AG04450 (cell line): ENCODE measurements at places on chromosomes 11 and 22. TPM values are rescaled to one million over a fixed set of nuclear protein-coding genes. Genes with fewer than 3 reads are reported as not detected.

DNA sequence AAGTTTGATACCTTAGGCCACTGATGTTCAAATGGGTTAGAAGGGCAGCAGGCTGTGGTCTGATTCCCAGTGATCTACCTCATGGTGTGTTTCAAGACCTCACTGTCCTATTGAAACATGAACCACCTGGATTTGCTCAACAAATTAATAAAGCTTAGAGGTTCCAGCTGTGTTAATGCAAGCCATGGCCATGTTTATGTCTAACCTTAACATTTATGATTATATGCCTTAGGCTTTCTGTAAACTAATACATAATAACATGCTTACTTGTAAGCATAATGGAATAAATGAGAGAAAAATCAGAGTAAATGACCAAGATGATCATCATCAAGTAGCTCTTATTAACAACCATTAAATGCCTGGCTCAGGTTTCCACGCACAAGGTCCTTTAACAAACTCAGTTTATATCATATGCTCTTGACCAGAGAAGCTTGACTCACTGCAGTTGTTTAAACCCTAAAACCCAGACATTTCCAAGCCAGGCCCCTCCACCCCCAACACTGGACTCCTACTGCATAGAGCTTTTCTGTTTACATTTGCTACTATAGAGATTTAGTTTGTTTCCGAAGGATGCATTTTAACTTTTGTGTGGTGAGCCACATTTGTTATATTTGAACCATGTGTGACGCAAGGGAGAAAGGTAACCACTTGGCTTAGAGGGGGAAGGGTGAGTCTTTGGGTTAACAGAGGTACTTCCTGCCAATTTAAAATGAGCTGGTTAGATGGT is 43.7 kb downstream of the KREMEN1 start:
- DNase-seq, result peak; percentile 83

DNA sequence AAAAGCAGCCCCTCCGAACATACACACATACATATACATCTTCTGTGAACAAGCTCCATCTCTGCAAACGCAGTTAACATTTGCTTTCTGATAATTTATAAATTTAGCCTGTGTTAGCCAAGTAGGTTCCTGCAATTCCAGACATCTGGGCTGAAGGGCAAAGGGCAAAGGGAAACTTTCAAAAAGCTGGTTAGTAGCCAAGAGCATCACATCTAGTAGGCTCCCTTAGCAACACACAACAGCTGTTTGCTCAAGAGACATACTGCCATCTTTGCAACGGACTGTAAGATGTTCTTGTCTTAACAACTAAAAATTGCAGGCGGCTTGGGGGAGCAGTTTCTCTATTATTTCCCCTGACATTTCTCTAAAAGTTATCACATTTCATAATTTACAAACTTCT is 134.9 kb downstream of the RBFOX2 start:
- DNase-seq, result no peak

GRCh38 chr11:96196181-96196662 is 146.8 kb downstream of the MAML2 start:
- DNase-seq, result no peak

Gene TRIM29
- polyA plus RNA-seq, result 0.07 TPM in 1 of 2 replicates, not detected in the other

DNA sequence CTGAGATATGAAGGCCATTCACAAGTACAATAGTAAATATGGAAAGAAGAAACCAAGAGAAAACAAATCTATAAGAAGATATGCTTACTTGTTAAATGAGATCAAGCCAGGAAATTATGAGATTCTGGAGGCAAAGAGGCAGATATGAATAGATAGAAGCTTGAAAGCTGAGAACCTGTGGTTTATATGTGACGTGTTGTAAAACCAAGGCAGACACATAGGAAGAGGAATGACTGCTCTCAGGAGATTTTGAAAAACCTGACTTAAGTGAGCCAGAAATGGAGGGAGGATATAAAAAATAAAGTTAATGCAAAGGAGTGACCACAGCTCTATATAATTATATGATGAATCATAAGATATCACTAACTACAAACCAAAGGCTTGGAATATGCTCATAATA is 1160.5 kb upstream of the CNTN5 start:
- DNase-seq, result no peak

DNA sequence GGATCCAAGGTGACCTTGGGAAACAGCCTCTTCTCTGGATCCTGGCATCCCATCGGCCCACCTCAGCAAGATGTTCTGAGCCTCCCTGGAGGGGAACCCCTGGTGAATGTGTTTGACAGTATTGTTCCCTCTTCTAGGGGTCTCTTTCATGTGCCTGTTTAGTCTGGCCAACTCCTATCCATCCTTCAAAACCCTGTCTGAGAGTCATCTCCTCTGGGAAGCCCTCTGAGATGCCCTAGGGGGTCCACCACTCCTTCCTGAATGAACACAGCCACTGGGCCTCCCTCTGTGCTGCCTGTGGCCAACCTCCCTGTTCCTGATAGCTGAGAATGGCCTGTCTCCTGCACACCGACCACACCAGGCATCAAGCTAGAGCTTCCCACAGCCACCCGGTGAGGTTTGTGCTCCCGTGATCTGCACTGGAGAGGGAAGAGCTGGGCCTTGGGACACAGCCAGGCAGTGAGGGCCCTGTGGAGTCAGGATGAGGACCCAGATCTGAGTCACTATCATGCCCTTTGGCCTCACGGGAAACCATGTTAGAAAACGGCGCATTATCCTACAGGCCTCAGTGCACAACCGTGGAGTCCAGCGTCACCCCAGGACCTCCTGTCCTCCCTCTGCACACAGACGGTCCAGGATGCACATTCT is 8.8 kb downstream of the WNT7B start:
- DNase-seq, result no peak

Gene TREH
- polyA plus RNA-seq, result not detected in 2 replicates

DNA sequence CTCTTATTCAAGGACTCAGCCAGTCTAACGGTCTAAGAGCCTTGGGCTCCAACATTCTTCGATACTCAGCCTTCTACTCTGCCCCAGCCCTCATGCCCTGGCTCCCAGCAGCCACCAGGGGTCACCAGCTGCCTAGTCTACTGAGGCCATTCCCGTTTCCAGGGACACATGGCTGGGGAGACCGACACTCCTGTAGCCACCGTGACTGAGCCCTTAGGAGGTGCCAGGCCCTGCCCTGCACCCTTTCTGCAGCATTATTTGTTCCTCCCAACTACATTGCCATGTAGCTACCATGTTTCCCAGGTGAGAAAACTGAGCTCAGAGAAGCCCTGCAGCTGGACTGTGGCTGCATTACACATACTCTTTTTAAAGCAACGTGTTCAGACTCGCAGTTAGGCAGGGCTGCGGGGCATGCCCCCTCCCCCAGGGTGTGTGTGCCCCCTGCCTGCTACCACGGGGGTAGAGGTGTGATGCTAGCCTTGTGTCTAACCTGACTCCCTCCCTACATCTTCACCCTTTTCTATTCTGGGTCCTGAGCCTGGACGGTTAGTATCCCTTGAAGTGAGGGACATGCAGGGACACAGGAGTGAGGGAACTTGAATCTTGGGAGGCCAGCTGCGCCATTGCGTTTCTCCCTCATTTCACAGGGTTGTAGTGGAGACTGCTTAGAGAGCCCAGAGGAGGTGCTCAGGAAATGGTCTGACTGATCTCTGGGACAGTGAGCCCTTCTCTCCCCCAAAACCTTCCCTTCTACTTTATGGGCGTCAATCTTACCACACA is 17.5 kb downstream of the ATG16L2 start:
- no peak for DNase-seq

Gene PTDSS2
- polyA plus RNA-seq, result 15.8 and 19.7 TPM in 2 replicates

DNA sequence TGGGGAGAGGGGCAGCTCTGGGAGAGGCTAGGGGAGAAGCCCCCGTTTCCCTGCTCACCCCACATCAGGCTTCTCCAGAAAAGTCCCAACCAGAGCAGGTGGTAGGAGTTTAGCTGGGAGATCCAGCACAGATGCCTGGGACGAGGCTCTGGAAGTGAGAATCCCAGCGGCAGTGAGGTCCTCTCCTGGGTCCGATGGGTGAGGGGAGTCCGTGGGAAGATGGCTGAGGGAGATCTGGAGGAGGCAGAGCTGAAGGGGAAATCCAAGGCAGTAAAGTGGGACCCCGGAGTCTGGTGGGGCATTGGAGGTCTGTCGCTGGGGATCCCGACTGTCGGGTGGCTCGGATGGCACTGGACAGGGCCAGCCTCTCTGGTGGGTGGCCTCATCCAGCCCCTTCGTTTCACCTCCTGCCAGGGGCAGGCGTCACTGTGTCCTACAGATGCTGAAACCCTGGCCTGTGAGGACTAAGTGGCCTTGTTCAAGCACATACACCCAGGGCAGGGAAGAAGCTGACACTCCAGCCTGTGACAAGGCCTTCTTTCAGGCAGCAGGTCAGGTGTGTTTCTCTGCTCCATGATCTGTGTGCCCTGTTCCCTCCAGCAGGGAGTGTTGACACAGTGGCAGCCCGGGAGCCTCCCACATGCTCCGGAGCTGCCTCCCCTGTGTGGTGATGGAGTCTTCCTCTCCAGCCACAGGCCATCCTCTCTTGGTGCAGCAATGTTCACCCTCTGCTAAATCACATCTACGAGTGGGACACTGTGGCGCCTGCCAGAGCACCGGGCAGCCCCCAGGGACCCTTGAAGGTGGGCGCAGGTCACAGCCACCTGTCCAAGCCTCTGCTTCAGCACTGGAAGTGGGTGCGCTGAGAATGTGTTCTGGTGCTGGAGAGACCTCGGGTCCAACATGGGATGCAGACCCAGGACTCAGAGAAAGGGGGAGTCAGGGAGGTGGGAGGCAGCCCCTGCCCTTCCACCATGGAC is 850.8 kb downstream of the BRD1 start:
- no peak for DNase-seq

GRCh38 chr22:23113847-23114720 is 27.7 kb downstream of the RSPH14 start:
- DNase-seq, result no peak

- no peak for DNase-seq
Observed at GRCh38 chr11:11400635-11401232, 47.7 kb upstream of the CSNK2A3 start.

- no peak for DNase-seq
Observed at GRCh38 chr11:1402355-1403077, 12.8 kb downstream of the BRSK2 start.

Gene OPCML
- polyA plus RNA-seq, result 1.1 and 1.7 TPM in 2 replicates

DNA sequence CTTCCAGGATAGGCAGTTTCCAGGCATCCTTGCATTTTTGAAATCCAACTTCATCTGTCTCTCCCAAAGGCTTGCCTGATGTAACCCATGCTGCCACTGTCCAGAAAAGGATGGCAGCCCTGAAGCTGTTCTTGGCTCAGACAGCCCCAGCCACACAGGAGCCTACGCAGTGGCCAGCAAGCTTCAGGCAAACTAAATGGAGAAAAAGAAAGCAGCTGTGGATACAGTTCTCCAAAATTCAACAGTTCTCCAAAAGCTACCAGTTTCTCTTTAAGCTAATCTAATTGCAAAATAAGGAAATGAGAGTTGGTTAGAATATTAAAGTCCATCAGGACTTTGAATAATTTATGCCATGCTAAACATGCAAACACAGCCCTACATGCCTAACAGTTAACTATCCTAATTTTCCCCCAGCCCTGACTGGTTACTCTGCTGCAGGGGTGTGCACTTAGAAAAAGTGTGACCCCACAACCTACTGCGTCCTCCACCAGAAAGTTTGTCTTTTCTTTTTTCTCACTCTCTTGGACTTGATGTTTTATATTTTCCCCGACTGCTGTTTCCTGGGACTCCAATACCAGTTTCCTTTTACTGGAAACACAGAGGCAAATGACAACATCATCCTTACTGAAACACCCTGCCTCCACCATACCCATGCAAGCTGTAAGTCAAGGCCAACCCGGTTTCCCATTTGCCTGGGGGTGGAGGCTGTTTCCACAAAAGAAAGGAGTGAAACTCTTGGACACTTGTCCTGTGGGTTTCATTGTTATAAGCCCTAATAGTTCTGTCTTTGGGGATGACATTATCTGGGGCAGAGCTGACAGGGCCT is 69.1 kb upstream of the OR5AN1 start:
- DNase-seq, result no peak

DNA sequence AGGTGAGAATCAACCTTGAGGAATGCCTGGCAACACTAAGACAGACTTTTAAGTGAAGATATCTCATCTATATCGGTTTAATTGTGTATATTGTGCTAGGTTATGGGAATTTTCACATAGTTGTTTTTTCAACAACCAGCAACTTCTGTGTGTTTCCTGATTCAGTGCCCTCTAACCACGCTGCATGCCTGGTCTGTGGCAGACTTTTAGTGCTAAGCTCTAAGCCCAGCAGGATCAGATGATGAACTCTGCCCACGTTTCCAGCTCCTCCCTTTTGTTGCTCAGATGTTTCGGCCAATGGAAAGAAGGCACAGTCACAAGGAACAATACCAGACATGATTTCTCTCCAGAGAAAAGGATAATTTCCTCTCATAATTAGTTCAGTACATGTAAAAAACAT is 1.4 kb upstream of the VWA5A start:
- DNase-seq, result no peak

Gene PKNOX2
- polyA plus RNA-seq, result 3.0 and 3.6 TPM in 2 replicates

- no peak for DNase-seq
Observed at GRCh38 chr11:70669871-70670675, 271.7 kb downstream of the CTTN start.

DNA sequence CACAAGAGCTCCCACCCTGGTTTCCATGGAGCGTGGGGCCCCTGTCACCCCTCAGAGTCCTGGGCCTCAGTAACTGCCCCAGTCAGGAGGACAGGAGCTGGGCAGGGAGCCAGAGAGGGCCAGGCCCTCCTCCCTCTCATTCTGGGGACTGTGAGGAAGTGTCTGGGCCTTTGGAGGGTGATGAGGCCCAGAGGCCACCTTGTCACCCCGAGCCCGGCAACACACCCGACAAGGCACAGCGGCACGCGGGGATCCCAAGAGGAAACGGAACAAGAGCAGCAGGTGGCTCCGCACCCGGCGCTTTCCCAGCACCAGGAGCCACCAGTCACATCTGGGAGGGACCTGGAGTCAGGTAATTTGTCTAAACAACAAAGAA is 72.1 kb downstream of the CELSR1 start:
- DNase-seq, result no peak
